Activated gamma-delta T cell treated with Interleukin-2 at 50 U/mL for 16 hours (primary cell): ENCODE measurements at places on chromosomes 4 and X.

- DNase-seq = no peak
These were observed 158.2 kb downstream of the SPRY1 start for GRCh38 chr4:123554801-123555232.

DNA sequence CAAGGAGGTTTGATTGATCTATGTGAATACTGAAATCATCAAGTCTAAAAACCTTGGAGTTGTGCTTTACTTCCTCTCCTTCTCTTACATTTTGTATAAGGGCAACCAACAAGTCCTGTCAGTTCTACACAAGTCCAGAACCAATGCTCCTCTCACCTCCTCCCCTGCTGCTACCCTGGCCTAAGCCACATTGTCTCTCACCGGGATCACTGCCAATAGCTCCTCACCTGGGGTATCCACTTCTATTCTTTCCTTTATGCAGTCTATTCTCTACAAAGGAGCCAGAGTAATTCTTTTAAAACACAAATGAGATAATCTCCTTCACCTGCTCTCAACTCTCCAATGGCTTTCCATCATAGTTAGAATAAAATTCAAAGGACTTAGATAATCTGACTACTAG is 13.3 kb upstream of the ARHGEF6 start:
- no peak for DNase-seq

DNA sequence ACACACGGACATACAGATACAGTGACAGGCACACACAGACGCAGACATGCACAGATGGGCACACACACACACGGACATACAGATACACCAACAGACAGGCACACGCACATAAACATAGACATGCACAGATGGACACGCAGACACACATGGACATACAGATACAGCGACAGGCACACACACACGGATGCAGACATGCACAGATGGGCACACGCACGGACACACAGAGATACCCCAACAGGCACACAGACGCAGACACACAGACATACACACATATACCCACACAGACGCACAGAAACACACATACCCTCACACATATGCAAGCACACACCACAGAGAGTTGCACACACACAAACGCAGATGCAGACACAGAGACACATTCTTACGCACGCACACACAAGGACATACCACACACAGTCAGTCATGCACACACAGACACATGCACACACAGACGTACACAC is 24.4 kb upstream of the SLC25A6 start:
- no peak for DNase-seq

DNA sequence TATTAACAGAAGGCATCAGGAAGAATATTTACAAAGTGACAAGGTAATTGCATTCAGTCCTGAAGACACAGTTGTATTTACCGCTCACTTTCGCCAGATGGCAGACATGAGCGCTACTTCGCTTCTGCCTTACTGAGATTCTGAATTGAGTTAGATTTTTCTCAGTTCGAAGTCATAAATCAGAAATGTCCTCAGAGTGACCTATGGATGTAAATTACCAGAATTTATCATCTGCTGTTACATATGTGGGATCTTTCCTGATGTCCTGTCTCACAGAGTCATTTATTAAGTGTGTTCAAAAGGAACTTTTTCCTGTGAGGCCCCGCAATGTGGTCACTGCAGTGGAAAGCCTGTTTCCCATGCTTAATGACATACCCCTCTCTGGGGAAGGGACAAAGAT is 97.3 kb upstream of the DCLK2 start:
- peak; percentile 30 for DNase-seq

GRCh38 chr4:103478210-103478609 is 241.6 kb downstream of the TACR3 start:
- no peak for DNase-seq

- DNase-seq = no peak
These were observed 173.8 kb upstream of the SCML1 start for GRCh38 chrX:17563515-17563914.

DNA sequence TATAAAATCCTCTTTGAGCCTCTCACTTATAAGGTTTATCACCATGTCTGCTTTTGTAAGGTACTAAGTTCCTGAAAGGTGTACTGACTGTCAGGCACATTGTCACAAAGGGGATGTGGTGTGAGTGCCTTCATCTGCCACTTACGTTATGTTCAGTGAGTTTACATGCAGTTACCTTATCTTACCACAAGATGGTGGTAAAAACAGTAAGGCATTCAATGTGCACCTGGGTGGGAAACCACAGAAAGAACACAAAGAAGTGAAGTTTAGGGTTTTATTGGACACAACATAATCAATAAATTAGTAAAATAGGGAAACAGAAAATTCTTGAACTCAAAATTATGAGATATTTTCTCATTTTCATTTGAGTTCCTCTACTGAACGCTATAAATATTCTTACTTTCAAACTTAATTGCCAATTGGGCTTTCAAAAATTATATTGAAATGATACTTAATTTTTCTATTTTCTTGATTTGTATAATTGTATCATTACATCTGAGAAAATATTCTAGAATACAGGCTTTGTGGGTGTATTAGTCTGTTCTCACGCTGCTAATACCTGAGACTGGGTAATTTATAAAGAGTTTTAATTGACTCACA is 650.8 kb downstream of the PCDH7 start:
- DNase-seq = no peak
